ENCODE measurements at places on chromosomes 2 and 18.
A peak's percentile ranks its signal among the peaks of the same experiment; 100 is the strongest.

- no peak for DNase-seq
Measured at GRCh38 chr2:229297247-229297646, 26.2 kb upstream of the PID1 start.

- no peak for DNase-seq
Measured at GRCh38 chr2:154375579-154375931, 322.9 kb upstream of the KCNJ3 start.

- no peak for DNase-seq
Measured at GRCh38 chr2:120845277-120845676, 109.6 kb downstream of the GLI2 start.

DNA sequence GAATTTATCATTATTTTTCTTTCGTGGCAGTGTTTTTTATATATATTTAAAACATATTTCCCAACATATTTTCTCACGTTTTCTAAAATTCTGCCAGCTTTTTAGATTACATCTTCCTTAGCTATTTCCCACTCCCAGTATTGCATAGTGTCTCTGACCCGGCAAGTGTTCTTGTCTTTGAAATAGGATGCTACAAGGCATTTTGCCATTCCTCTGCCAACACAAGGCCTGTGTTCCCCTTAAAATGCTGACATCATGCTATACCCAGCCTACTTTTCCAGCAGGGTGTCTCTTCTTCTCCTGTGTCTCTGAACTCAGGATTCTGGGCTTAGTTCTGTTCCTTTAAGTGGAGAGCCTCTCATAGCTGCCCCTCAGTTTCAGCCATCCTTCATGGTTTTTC is 115.2 kb downstream of the DIS3L2 start:
- no peak for DNase-seq

GRCh38 chr2:107648781-107649404 is 177.8 kb upstream of the RGPD4 start:
- no peak for DNase-seq

DNA sequence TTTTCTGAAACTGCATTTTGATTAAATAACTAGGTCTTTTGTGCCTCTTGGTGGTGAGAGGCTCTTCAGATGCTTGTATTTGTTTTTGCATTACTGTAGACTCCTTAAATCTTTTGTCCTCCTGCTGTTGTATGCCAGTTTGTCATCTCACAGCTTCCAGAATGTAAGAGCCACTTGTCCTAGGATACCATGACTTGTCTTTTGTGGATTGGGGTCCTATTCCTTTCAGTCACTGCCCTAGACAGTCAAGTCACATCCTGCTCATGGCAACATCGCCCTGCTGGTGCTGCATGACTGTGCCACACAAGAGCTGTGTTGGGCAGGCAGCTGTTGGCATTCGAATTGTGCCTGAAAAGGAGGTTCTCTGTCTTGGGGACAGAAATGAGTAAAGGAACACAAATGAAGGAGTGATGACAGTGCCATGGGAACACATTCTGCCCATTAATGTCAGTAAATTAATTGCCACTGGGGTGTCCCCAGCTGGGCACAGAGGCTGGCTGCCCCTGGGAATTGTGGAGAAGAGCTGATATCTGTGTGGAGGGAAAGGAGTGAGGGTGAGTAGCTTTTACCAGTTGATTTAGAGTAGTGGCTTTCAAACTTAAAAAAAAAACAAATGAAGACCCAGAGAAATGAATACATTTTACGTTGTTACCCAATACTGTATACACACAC is 140.3 kb downstream of the ARL6IP6 start:
- no peak for DNase-seq

DNA sequence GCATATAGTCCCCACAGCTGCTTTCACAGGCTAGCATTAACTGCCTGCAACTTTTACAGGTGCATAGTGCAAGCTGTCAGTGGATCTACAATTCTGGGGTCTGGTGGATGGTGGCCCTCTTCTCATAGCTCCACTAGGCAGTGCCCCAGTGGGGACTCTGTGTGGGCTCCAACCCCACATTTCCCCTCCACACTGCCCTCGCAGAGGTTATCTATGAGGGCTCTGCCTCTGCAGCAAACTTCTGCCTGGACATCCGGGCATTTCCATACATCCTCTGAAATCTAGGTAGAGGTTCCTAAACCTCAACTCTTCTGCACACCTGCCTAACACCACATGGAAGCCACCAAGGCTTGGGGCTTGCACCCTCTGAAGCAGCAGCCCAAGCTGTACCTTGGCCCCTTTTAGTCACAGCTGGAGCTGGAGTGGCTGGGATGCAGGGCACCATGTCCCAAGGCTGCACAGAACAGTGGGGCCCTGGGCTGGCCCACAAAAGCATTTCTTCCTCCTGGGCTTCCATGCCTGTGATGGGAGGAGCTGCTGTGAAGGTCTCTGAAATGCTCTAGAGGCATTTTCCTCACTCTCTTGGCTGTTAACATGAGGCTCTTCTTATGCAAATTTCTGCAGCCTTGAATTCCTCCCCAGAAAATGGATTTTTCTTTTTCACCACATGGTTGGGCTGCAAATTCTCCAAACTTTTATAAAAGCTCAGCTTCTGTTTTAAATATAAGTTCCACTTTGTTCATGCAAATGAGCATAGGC is 59.3 kb downstream of the KDM3A start:
- DNase-seq, result no peak

DNA sequence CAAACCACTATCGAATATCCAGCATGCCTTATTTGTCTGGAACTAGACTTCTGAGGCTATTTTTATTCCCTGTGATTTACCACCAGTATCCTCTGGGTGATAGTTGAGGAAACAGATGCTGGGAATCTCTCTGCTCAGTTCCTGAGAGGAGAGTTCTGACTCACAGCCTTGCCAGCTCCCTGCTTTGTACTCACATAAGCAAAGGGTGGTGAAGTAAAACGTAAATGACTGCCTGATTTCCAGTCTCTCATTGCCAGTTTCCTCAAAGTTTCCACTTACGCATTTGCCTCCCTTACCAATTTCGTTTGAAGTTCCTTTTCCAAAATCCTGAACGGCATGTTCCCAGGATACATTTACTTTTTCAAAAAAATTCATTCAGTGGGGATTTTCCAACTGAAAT is 69.2 kb upstream of the HNRNPA3 start:
- no peak for DNase-seq

- no peak for DNase-seq
Measured at GRCh38 chr18:63997041-63997440, 27.2 kb downstream of the SERPINB8 start.

DNA sequence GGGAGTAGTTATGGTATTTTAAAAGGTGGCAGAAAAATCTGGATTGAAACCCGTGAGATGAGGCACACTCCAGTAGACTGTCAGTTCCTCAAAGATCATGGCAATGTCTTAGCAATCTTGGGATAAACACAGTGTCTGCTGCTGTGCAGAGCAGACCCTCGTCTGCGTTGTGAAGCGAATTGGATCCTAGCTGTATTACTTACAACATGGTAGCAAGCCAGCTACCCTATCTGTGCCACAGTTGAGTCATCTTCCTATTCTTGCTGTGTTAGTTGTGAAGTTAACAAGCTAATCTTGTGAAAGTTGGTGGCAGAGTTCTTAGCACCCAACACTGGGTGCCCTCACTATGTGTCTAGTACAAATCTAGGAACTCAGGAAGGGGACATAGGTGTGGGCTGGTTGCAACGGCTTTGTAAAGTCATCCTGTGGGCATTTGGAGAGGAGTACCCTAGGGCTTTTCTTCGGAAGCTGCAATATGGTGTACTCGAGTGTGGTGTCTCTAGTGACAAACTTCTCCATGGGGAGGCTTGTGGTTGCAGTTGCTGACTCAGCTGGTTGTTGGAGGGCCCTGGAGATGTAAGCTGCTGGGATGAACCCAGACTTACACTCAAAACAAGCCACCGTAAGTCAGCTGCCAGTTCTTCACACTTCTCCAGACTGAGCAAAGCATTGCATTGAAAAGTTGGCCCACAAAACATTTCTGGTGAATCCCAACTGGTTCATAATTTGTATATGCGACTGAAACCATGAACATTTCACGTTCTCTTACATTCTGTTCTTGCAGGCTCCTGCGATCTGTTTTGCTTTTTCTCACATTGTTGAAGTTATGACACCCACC is 61.5 kb downstream of the ADCYAP1 start:
- DNase-seq, result no peak

DNA sequence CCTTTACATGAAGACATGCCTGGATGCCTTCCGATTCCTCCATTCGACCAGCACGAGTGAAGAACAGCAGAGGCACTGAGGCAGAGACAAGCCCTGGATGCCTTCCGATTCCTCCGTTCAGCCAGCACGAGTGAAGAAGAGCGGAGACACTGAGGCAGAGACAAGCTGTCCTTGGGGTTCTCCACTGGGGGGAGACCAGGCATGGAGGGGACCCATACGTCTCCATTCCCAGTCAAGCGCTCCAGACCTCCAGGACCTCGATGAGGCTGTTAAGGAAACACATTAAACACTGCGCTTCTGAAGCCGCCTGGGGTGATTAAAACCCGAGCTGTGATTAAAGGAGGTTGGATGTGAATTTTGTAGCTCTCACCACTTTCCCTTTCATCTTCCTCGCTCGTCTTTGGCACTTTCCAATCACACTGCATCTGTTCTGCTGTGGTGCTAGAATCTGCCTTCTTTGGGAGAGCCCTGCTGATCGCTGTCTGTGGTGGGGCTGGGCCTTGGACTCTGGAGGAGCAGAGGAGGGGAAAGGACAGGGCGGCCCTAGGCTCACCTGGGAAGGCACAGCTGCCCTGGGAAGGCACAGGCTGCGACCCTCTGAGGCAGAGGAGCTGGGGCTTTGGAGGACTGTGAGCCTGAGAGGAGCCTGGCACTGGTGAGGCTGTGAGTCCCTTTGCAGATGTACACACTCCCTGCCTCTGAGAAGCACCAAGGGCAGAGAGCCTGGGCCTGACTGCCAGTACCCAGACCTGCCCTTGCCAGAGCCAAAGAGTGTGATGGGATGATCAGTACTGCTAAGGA is 463.1 kb upstream of the HS6ST1 start:
- no peak for DNase-seq

DNA sequence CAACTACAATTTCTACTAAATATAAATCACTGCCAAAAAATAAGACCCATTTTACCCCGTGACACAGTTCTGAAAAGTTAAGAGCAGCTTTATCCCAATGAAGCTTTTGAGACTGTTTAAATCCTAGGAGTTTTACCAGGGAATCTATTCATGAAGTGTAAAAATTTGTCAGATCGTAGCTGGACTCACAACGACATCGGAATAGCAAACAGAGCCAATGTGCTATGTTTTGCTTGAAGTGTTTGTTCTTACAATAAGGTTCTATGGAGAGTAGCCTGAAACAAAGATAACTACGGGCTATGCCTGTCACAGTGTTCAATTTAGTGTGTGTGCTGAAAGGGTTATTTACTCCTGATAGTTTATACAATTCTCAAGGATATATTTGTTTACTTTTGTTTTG is 78.5 kb upstream of the L3MBTL4 start:
- DNase-seq, result no peak

DNA sequence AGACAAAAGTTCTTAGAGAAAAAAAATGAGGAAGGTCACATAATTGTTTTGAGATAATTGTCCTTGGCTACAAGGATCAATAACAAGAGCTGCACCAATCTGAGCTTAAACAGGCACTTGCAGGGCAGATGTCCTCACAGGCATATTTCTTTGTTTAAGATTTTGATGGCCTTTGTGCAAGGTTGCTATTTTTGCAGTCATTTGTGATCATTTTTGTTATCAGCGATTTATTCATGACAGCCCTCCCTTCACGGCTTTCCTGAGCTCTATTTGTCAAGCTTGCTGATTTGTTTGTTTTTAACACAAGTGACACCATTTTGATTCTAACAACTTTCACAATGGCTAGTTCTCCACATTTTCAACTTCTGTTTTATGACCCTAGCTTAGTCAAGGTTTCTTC is 418.6 kb upstream of the REG3G start:
- DNase-seq, result no peak

- DNase-seq, result no peak
Measured at GRCh38 chr18:75216212-75216910, 5.8 kb downstream of the TSHZ1 start.

GRCh38 chr2:85437488-85438200 is 19.1 kb downstream of the SH2D6 start:
- peak; percentile 80 for DNase-seq

GRCh38 chr2:48377646-48378045 is 152.3 kb upstream of the STON1 start:
- no peak for DNase-seq

DNA sequence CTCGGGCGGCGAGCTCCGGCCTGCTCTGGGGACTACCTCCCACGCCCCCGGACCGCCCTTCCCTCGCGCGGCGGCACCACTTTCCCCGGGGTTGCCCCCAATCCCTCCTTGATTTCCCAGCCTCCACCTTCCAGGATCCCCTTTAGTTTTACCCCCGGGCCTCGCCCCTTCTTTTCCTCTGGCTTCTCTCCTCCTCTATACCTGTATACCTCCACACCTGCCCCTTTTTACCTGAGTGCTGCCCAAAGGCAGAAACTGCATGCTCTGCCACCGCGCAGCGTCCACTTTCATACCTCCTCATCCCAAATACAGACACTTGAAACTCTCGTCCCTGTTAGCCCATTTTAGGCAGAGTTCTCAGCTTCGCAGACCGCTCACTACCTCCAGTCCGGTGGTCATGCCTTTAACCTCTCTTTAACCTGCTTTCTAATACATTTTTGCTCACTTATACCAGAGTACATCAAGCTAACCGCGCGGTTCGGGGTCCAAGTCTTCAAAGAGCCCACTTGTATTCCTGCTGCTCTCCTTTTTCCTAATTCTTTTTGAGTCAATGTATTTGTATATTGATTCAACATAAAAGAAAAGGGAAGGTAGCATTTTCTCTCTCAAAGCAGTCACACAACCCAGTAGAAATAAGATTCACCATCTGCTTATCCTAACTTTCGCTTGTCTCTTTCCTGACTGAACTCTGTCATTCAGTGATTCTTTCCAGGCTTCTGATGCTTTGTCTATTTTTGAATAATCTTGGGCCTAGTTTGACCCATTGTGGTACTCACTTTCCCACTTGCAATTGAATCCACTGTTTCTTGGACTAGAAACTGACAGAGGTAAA is 901 bp downstream of the SPOPL start:
- no peak for DNase-seq

- no peak for DNase-seq
Measured at GRCh38 chr2:149068996-149069888, 30.7 kb downstream of the LYPD6B start.

- DNase-seq, result no peak
Measured at GRCh38 chr2:207722773-207723424, 11.5 kb downstream of the CCNYL1 start.

Measured in activated naive CD8-positive, alpha-beta T cell treated with anti-CD3 and anti-CD28 coated beads, Interleukin-2, amount 10 ng/mL, durations not matched to agents 7 days and 5 days (primary cell).